NCI-H1436 (cell line): ENCODE measurements at places on chromosomes 11 and 22.
A peak's percentile ranks its signal among the peaks of the same experiment; 100 is the strongest.

DNA sequence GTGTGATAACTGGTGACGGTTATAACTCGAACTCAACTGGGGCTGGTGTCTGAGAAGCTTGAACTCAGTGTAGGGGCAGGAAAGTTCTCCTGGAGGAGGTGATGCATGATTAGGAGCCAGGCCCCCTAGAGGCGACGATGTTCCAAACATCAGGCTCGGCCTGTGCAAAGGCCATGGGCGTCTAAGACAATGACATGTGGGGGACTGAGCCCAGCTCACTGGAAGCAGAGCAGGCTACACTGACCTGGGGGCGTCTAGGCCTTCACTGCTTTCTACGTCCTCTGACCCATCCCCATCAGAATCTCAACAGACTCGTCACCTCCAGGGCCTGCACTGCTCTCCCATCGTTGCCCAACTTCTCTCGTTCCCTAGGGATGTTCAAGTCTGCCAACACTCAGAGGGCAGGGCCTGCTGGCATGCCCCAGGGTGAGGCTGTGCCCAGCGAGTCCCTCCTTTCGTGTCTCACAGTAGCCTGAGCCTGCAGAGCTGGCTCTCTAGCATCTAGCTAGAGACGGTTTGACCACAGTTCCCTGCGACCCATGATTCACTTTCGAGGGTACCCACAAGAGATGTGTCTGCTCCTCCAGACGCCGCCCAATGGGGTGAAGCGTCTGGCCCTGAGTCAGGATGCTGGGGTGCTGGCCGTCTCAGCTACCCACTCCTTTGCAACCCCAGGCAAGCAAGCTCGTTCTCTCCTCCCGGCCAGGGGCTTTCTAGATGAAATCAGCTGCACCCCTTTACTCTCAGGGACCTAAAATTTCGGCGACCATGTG is 1.1 kb upstream of the ATG16L2 start:
- peak; percentile 44 for DNase-seq

GRCh38 chr11:71240061-71240690 is 12.2 kb downstream of the SHANK2 start:
- no peak for DNase-seq

- DNase-seq = no peak
Measured at GRCh38 chr22:42282252-42282942, 11.9 kb upstream of the TCF20 start.

DNA sequence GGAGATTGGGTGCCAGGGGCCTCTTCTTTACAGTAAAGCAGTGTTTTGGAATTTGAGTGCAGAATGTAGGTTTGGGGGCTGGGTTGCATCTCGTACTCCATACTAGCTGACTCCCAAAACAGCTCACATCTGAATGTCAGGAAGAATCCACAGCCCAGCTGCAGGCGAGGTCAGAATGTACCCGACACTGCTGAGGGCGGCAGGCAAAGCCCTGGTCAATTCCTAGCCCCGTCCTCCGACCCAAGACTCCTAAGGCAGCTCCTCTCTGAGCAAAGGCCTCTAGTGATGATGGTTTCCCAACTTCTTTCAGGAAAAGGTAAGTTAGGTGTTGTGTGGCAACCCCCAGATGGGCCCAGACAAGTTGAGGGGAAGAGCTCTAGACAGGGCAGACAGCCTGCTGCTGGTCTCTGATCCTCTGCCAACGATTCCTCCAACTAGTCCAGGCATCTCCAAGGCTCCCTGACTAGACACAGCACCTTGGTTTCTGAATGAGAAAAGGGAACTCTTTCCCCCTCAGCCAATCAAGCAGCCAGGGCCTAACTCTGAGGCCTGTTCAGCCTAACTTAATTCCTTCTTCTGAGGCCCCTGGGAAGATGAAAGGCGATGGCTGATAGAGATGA is 8.6 kb downstream of the LARGE2 start:
- no peak for DNase-seq

GRCh38 chr11:125072218-125072960 is 9.3 kb downstream of the SLC37A2 start:
- no peak for DNase-seq

DNA sequence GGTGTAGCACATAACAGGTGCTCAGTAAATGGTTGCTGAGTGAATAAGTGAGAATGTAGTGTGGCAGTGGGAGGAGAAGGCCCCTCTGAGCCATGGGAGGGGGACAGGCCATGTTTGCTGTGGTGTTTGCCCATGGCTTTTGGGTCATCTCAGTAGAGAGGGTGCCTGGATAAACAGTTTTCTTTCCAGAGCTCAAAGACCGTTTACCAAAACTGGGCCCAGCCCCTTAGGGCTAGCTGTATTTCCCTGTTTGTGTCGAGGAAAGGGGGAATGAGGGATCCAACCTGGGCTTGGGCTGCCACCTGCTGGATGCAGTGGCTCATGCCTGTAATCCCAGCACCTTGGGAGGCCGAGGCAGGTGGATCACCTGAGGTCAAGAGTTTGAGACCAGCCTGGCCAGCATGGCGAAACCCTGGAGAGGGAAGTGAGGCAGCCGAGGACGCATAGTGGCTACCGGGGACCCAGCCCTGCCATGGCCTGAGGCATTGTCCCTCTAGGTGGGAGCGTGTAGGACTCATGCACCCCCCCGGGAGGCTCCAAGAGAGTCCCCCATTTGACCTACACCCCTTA is 8.7 kb upstream of the LTO1 start:
- DNase-seq = no peak

DNA sequence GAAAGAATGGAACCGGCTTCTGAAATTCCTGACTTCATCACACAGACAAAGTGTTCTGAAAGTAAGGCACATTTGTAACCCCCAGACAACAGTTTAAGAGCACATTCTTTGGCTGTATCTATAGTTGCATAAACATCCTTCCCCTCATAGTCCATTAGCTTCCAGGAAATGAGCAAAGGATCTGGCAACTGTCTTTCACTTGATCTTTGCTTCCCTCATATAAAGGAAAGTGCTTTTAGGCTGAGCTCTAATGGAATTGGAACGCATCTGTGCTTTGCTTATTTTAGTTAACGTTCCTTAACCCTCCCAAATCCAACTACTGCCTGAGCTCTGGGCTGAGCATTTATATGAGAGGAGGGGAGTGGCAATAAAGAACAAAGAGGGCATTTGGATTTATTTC is 76.9 kb upstream of the API5 start:
- DNase-seq = no peak

- no peak for DNase-seq
Measured at GRCh38 chr11:21640491-21640890, 552.4 kb upstream of the ANO5 start.

GRCh38 chr11:83511646-83512045 is 225.5 kb upstream of the CCDC90B start:
- DNase-seq = no peak
